Kidney (tissue), 22 donors: ENCODE measurements at places on chromosomes 3 and 15. TPM values are rescaled to one million over a fixed set of nuclear protein-coding genes. Genes with fewer than 3 reads are reported as not detected.

NPAP1 gene
- 0.19 TPM for total RNA-seq

DNA sequence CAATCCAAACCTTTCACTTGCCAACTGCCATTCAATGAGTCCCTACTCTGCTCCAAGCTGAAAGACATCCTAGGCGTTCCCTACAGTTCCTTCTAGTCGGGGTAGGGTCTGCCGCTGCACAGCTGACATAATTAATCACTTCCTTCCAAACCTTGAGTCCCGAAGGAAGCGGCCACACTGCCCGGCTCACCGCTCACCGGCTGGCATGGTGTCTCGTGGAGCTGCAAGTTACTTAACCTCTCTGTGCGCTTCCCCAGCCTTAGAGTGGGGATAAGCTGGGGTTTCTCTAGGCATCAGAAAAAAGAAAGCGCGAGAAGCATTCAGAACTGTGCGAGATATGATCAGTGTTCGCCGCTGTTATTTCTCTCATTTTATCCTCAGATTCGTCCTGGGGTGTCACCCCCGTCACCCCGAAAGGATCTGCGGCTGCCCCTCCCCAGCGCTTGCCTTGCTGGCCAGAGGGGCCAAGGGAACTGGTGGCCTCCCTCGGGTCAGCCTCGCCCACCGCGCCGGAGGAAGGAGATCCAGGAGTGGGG is 748 bp downstream of the MRPS25 start:
- H3K4me3 ChIP-seq, result peak overlapping the region; percentile 89
- peak overlapping the region; percentile 90 for H3K27ac ChIP-seq
- peaks cover 12% of the 10 kb centered on the region for H3K4me1 ChIP-seq
- no peaks in the 10 kb centered on the region for H3K27me3 ChIP-seq
- no peaks in the 10 kb centered on the region for H3K36me3 ChIP-seq

DNA sequence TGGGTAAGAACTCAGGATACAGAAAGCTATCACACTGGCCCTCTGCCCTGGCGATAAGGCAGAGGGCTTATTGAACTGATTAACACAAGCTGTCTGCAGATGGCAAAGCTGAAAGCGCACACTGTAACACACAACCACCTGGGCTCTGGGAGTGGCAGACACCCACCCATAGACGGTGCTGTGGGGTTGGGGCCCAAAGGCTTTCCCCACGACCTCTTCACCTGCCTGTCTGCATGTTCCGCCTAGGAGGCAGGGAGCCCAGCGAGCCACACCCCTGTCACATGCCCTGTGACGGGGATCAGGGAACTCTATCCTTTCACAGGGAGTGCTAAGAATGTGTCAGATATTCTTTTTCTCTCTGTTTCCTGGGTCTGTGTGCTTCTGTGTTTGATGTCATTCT is 12.1 kb upstream of the TFG start:
- H3K36me3 ChIP-seq, result no peaks in the 10 kb centered on the region
- H3K27ac ChIP-seq, result no peak overlapping the region
- H3K27me3 ChIP-seq, result no peaks in the 10 kb centered on the region

BFSP2 gene
- total RNA-seq, result 0.41 TPM

DNA sequence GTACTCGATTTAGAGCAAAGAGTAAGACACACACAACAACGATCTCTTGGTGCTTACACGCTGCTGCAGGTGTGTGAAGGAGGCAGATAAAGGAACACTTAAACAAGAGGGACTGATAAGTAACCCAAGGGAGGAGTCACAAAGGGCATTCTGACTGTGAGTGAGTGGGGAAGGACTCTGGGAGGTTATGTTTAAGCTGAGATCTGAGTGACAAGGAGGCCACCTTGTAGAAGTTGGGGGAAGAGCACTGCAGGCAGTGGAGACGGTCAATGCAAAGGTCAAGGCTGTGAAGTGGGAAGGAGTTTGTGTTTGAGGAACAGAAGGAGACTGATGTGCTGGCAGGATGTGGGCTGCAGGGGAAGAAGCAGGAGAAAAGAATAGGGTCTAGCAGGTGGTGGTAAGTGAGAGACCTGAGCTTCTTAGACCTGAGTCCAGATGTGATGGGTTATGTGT is 63.1 kb downstream of the LPP start:
- no peak overlapping the region for H3K4me3 ChIP-seq
- no peak overlapping the region for H3K27ac ChIP-seq
- H3K4me1 ChIP-seq, result no peaks in the 10 kb centered on the region
- H3K36me3 ChIP-seq, result no peaks in the 10 kb centered on the region

ACKR4 gene
- 1.0 TPM for total RNA-seq

GRCh38 chr15:65156692-65157091 is 23.1 kb upstream of the PDCD7 start:
- H3K36me3 ChIP-seq, result peaks cover 23% of the 10 kb centered on the region
- H3K27me3 ChIP-seq, result no peaks in the 10 kb centered on the region
- H3K4me1 ChIP-seq, result no peaks in the 10 kb centered on the region
- no peak overlapping the region for H3K27ac ChIP-seq
- no peak overlapping the region for H3K4me3 ChIP-seq

DNA sequence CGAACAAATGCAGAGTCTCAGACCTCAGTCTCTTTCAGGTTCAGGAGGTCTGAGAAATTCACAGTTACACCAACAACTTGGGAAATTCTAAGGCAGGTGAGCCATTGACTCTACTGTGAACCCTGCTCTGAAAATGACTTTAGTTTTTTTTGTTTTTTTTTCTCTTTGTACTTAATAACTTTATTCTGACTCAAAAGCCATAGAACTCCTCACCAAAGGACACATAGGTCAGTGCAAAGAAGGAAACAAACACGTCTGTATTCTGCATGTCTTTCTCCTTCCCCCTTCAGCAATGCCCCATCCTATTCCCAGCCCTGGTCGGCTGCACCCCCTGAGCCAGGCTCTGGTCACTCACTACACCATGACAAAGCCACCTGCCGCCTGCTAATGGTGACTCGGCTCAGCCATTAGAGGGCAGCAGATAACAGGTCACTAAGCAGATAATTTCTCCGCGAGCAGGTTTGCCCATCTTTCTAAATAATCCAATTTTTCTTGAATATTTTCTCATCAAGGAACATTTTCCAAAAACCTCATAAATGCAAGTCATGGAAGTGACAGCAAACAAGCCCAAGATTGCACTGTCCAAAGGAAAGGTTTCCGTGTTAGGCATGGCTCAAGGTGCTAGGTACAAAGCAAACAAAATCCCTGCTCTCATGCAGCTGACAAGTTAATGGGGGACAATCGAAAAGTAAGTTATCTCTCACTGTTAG is 37.7 kb downstream of the TM4SF4 start:
- H3K27me3 ChIP-seq, result no peaks in the 10 kb centered on the region
- no peak overlapping the region for H3K27ac ChIP-seq
- peaks cover 3% of the 10 kb centered on the region for H3K36me3 ChIP-seq
- peak overlapping the region; percentile 46 for H3K4me3 ChIP-seq
- DNase-seq, result no peak

DNA sequence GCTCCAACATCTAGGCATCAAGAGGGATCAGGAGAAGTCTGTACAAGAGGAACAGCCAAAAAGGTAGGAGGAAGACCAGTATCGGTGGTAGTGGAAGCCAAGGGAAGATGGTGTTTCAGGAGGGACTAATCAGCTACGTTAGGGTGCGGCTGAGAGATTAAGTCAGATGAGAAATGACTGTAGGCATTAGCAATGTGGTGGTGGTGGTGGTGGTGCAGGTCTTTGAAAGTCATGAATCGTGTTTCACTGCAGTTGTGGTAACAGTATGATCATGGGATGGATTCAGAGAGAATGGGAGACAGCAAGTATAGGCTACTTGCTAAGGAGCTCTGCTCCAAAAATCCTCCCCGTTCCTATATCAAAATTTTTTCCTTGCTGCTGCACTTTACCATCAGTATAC is 35.5 kb downstream of the ASTE1 start:
- no peaks in the 10 kb centered on the region for H3K27me3 ChIP-seq
- H3K4me1 ChIP-seq, result no peaks in the 10 kb centered on the region
- H3K27ac ChIP-seq, result no peak overlapping the region
- DNase-seq, result no peak
- no peak overlapping the region for H3K4me3 ChIP-seq

DNA sequence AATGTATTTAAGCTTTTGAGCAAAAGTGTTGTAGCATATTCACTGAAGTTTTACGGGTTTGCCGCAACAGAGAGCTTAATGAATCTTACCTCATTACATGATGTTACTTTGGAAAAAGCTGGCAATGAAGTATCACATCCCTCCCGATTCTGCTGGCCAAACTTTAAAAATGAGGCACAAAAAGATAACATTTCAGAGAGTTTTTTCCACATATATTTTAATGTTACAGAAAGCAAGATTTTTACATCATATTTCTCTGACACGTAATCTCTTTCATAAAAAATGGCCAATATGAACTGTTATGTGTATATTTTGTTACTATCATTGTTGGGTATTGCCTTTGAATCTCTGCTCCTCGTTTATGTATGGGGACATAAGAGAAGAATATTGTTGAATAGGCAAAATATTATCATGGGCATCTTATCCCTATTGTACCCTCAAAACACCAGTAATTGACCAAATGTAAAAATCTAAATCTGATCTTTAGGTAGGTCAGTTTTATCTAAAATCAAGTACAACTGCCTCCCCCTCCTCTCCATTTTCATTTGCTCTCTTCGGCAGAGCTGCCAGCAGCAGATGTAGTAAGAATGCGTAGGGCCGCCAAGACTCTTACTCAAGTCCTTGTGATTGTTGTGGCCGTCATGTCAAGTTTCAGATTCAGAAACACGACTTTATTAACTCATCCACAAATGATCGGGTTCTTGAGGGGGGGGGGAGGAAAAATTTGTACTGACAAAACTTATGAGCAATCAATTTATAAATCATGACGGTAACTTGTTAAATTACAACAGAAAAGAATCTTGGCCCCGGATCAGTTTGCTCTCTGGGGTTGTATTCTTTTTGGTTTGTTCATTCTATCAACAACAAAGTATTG is 106.7 kb upstream of the THRB start:
- H3K27me3 ChIP-seq, result no peaks in the 10 kb centered on the region
- H3K36me3 ChIP-seq, result no peaks in the 10 kb centered on the region
- no peak overlapping the region for H3K4me3 ChIP-seq
- no peak overlapping the region for H3K27ac ChIP-seq

DNA sequence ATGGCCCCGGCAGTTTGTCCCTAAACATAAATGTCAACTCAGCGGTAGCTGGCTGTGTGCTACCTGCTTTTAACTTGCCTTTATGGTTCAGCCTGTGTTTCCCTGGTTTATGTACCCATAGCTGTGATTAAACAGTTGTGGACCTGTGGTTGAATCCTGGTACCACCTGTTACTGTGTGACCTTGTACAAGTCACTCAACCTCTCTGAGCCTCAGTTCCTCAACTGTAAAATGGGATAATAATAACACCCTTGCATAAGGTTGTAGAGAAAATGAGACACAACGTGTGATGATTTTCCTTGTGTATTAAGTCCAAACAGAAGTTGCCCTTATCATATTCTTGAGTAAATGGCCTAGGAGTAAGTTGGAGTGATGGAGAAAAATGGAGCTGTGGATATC is 6.3 kb downstream of the GALNT15 start:
- H3K4me1 ChIP-seq, result peaks cover 3% of the 10 kb centered on the region
- H3K27me3 ChIP-seq, result no peaks in the 10 kb centered on the region
- no peak for DNase-seq
- H3K36me3 ChIP-seq, result no peaks in the 10 kb centered on the region

COL6A6 gene
- total RNA-seq, result 0.25 TPM

TRIP4 gene
- 29.8 TPM for total RNA-seq

DNA sequence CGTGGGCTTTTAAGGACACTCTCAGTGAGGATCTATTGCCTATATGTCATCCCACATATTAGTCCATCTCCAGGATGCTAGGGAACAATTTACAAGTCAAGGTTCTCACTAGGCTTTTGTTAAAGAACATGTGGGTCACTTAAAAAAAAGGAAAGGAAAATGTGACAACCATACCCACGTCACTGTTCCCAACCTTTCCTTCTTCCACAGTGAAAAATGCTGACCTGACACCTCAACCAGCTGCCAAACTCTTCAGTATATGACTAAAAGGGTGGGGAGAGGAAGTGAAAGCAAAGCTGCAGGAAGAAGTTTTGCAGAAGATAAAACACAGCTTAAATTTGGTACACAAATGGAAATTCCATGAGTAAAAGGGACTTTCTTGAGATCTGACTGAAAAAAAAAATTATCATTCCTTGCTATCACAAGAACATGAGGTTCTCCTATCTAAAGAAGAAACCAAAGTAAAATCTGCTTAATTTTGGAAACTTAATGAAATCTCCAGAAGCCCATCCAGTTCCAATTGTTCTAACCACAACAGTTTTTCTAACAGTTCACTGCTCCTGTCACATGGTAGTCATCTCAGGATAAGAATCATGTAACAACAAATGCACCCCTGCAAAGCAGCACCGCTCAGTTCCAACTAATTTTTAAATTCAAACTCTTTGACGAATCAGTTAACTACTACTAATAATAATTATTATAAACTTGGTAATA is 117.0 kb upstream of the TSPAN3 start:
- H3K36me3 ChIP-seq, result no peaks in the 10 kb centered on the region
- peak; percentile 42 for DNase-seq
- H3K4me1 ChIP-seq, result no peaks in the 10 kb centered on the region
- H3K27me3 ChIP-seq, result no peaks in the 10 kb centered on the region
- peak overlapping the region; percentile 74 for H3K27ac ChIP-seq

DNA sequence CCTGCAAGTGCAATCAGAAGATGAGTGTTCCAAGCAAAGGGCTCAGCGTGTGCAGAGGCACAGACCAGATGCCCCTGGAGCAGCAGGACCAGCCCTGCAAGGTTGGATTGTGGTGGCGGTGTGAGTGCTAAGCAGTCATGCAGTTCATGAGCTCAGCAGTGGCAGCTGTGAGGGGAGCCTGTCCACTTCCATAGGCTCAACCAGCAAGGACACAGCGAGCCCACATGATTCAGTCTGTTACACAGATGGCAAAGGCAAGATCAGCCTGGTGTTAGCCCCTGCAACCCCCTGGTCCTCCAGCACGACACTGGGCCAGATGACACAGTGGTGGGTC is 95.9 kb upstream of the PRR23E start:
- H3K36me3 ChIP-seq, result no peaks in the 10 kb centered on the region
- no peaks in the 10 kb centered on the region for H3K27me3 ChIP-seq
- H3K4me3 ChIP-seq, result no peak overlapping the region
- no peak overlapping the region for H3K27ac ChIP-seq
- DNase-seq, result no peak
- H3K4me1 ChIP-seq, result no peaks in the 10 kb centered on the region

- no peaks in the 10 kb centered on the region for H3K4me1 ChIP-seq
- H3K4me3 ChIP-seq, result no peak overlapping the region
- no peak for DNase-seq
- H3K27ac ChIP-seq, result no peak overlapping the region
- no peaks in the 10 kb centered on the region for H3K27me3 ChIP-seq
Measured at GRCh38 chr15:36947035-36947719, 153.2 kb downstream of the MEIS2 start.

DNA sequence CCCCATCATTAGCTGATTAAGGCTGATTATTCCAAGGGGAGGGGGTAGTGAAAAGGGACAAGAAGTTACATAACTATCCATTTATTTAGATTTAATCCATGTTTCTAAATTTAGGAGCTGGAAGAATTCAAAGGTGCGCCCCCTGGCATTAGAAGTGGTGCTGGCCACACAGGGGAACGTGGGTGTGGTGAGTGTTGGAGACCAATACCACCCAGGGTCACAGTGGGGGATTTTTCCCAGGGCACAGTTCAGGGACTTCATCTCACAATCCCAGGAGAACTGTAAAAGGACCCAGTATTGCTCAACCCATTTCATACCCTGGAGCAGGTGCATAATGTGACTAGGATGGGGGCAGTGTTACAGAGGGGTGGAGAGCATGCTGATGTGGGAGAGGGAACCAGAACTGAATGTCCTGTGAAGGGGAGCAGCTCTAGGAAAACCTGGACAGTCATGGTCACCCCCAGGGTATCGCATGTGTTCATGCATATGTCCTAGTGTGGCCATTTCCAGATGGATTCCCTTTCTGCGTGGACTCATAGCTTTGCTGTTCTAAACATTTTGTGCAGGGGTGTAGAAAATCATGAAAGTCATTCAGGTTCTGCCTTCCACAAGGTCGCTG is 110.3 kb downstream of the LSM3 start:
- peaks cover 11% of the 10 kb centered on the region for H3K4me1 ChIP-seq
- H3K36me3 ChIP-seq, result no peaks in the 10 kb centered on the region
- no peak overlapping the region for H3K4me3 ChIP-seq
- H3K27ac ChIP-seq, result no peak overlapping the region
- H3K27me3 ChIP-seq, result no peaks in the 10 kb centered on the region
